ENCODE measurements at places on chromosomes 3 and 15. TPM values are rescaled to one million over a fixed set of nuclear protein-coding genes. Genes with fewer than 3 reads are reported as not detected.

DNA sequence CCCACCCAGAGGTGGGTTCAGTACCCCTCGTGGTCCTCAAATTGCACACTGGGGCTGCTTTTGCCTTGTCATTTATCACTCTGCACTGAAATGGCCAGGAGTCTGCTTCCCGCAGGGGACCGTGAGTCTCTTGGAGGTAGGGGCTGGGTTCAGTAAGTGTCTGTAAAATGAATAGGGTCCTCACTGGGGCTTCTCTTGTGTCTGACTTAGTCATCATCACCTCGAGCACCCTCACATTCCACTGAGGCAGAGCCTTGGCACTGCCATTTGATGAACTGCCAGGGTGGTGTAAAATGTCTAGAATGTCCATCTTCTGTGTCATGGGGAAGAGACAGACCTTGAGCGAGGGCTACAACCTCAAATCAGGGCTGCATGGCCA is 61.0 kb upstream of the RYK start:
- no peak for DNase-seq

ALDH1L1 gene
- total RNA-seq: not detected

PATL2 gene
- 44.1 TPM for total RNA-seq

GRCh38 chr3:122377975-122378374 is 5.1 kb downstream of the MIX23 start:
- no peak for DNase-seq

DNA sequence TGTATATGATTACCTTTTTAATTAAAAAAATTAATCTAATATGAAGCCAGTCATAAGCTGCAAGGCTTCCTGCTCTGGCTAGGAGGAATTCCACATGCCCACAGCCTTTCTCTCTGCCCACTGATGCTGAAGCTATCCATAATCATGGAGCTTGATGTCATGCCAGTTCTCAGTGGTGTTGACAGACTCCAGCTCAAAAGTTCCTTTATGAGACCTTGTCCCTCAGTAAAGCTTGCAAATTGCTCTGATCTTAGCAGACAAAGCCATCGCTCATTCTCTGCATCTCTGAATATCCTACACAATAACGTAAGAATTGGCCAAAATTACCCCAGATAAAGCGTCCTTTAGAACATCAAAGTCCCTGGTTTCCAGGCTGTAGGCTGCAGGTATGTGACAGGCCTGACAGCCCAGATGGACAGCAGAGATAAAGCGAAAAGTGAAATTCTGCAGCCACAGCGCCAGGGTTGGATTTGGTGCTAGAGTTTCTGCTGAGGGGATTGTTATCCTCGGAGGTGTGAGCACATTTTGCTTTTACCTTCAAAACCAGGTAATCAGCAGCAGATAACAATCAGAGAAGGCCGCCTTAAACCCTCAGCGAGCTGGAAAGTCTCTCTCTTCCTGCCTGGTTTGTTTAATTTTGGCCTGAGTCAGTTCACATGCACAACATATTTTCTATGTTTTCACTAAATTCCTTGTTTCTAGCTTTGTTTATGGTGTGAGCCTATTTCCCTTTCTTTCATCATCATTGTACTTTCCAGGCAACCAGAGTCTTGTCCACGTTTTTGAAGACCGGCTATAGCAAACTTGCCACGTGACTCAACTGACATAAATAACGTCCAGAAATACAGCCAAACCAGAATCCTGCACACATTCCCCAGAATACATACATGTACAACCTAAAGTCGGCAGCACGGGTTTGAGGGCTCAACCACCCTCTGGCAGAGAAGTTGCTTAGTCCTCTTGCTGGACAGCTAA is 36.6 kb upstream of the ALDH1A3 start:
- DNase-seq: no peak

DNA sequence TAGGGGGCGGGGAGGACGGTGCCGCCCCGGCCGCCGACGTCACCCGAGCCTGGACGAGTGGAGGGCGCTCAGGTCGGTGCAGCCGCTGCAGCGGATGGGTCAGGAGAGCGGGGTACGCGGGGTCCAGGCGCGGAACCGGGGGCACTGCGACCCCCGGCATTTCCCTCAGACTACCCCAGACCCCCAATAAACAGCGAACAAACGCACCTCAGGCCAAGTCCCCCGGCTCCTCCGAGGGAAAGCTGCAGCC is 78.9 kb downstream of the IQSEC1 start:
- DNase-seq: no peak

DNA sequence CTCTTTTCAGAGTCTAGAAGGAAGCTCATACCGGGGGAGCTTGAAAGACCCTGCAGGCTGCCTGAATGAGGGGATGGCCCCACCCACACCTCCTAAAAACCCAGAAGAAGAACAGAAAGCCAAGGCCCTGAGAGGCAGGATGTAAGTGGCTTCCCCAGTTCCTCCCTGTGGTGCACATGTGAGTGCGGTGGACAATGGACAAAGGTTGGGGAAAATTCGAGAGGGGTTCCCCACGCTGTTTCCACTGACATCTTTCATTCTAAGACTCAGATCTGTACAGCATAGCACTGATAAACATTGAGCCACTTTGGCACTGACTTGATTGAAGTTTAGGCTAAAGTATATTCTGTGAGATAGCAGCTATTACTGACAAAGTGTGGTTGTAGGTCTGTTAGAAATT is 79.5 kb upstream of the UMPS start:
- DNase-seq: no peak

- no peak for DNase-seq
Measured at GRCh38 chr3:132135628-132136333, 101.0 kb upstream of the CPNE4 start.

GRCh38 chr3:101810022-101810418 is 31.0 kb downstream of the NXPE3 start:
- DNase-seq: no peak

DNA sequence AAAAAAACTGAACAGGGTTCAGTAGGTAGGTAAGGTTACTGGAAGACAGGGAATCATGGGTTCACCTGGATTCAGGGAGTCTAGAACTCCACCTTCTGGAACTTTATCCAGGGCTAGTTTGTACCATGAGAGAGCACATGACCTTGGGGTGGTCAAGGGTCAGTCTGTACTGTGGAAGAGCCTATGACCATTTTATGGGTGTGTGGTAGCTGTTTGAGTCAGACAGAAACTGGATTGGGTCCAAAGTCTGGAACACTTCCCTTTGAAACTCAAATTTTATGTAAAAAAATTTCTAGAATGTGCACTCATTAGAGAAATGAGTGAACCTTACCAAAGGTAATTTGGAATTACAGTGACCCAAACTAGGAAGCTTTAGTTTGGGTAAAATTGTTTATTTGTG is 486.0 kb upstream of the AGTR1 start:
- no peak for DNase-seq

APBA2 gene
- 13.9 TPM for total RNA-seq

- no peak for DNase-seq
Measured at GRCh38 chr3:81105789-81106488, 655.5 kb downstream of the GBE1 start.

GRCh38 chr3:109944836-109945235 is 607.5 kb upstream of the DPPA4 start:
- DNase-seq: no peak

Measured in CD4-positive, CD25-positive, alpha-beta regulatory T cell (primary cell).